Stimulated activated CD8-positive, alpha-beta memory T cell treated with anti-CD3 and anti-CD28 coated beads, Interleukin-4, amount 100 ng/mL, for 4 hours (primary cell): ENCODE measurements at places on chromosomes 13 and 19.

DNA sequence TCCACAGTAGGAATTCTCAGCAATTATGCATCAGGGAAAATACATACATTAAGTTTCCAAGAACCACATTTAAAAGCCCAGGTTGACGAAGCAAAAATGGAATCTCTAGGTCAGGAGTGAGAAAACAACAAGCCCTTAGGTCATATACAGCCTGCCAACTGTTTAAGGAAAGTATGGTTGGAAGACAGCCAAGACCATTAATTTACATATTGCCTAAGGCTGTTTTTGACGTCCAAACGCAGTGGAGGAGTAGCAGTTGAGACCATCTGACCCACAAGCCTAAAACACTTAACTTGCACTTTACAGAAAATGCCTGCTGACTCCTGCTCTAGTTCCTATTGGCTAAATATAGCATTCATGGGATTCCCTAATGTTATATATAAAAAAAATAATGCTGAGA is 299.0 kb downstream of the ITGBL1 start:
- DNase-seq: no peak

- DNase-seq: no peak
Observed at GRCh38 chr13:73825143-73825542, 309.1 kb downstream of the KLF12 start.

- DNase-seq: no peak
Observed at GRCh38 chr19:17946965-17947784, 14.4 kb downstream of the CCDC124 start.

GRCh38 chr19:16088351-16089009 is 12.2 kb downstream of the TPM4 start:
- no peak for DNase-seq

DNA sequence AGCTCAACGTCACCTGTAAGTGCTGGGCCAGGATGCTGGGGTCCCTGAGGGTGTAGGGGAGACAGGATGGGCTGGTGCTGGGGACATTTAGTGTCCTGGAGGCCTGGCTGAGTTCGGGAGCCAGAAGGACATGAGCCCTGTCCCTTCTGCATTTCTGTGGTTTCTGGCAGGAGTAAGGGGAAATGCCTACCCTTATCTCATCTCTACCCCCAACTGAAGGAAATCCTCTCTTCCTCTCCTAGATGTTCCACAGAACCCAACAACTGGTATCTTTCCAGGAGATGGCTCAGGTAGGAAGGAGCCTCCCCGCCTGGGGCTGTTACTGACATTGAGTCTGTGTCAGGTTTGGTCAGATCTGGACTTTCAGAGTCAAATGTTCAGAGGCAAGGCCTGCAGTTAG is 1.2 kb downstream of the CD33 start:
- DNase-seq: no peak

- DNase-seq: no peak
Observed at GRCh38 chr19:10332158-10332964, 968 bp downstream of the RAVER1 start.

- DNase-seq: no peak
Observed at GRCh38 chr13:100203696-100204367, 114.9 kb downstream of the PCCA start.

- DNase-seq: no peak
Observed at GRCh38 chr19:29537601-29538000, 11.8 kb downstream of the VSTM2B start.

GRCh38 chr19:31214997-31215396 is 134.2 kb downstream of the TSHZ3 start:
- no peak for DNase-seq

DNA sequence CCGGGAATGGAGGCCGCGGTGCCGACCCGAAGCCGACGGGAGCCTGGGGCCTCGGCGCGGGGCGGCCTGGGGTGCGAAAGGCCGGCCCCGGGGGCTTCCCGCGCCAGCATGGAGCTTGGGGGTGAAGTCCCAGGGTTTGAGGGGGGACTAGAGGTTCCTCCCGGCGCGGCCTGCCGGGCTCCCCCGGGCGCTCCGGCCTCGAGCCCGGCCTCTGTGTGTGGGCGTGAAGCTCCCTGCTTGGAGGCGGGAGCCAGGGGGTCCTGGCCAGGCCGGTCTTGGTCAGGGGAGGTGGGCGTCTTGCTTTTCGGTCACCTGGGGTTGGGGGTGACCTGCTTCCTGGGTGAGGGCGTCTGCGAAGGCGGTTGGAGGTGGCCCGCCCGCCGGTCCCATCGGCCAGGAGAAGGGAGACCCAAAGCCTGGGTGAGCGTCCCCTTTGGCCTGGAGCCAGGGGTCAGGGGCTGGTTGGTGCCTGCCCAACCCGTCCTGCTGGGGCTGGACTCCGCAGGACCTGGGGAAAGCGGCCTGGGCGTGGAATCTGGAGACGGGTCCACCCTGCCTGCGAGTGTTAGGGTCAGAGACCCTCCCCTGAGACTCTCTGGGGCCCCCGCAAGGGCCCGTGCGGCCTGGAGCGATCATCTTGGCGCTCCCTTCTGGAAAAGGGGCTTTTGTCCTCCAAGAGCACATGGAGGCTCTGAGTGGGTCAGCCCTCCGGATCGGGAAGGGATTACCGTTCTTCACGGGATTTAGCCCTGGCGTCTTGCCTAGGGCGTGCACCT is 535 bp downstream of the BSG start:
- no peak for DNase-seq

- no peak for DNase-seq
Observed at GRCh38 chr13:106569233-106570095, 1.5 kb upstream of the ARGLU1 start.

GRCh38 chr13:51332566-51333361 is 6.7 kb upstream of the SERPINE3 start:
- no peak for DNase-seq

DNA sequence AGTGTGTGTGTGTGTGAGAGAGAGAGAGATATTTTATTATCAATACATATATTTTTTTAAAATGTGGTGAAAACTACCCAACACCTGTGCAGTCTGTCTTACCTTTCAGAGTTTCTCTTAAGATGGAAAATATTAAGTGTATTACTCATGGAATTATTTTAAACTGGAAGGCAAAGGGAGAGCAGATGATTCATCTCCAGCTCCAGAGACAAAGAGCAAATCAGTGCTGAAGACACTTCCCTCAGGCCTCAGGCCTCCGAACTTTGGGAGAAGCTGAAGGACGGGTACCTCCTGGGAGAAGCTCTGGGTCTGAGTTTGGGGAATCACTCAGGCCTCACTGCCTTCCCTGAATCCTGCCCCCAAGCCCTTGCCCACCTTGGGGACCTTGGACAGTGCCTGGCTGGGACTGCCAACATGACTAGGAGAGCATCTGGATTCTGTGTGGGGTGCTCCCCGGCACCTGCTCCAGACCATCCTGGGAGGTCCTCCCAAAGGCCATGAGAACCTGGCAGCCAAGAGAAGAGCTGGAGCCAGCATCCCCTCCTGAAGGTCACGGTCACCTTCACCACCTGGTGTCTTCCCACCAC is 170.4 kb upstream of the UBL3 start:
- DNase-seq: no peak

DNA sequence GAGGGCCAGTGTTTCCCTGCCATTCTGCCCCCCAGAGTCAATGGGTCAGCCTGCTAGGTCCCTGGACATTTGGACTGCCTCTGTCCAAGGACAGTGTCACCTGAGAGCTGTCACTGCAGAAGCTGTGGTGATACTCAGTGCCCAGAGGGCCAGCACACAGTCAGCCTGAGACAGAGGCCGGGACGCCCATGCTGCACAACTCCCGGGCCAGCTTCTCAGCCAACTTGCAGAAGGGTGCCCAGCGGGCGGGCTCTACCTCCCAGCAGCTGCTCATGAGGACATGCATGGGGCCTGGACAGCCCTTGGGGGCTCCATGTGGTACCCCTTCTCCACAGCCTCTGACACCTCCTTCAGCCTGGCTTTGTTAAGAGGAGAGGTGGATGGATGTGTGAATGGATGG is 3.8 kb upstream of the RAX2 start:
- DNase-seq: no peak

DNA sequence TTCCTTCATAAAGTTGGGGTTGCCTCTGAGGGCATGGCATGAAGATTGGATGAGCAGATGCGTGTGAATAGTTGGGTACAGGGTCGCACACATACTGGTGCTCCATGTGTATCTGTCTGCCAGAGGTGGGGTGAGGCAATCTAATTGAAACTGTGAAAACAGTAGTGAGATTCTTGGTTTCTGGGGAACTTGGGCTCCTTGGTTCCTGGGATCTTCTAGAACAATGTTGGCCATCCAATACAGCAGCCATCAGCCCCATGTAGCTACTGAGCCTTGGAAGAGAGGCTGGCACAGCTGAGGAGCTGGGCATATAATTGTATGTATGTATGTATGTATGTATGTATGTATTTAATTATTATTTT is 616 bp downstream of the FCHO1 start:
- no peak for DNase-seq

DNA sequence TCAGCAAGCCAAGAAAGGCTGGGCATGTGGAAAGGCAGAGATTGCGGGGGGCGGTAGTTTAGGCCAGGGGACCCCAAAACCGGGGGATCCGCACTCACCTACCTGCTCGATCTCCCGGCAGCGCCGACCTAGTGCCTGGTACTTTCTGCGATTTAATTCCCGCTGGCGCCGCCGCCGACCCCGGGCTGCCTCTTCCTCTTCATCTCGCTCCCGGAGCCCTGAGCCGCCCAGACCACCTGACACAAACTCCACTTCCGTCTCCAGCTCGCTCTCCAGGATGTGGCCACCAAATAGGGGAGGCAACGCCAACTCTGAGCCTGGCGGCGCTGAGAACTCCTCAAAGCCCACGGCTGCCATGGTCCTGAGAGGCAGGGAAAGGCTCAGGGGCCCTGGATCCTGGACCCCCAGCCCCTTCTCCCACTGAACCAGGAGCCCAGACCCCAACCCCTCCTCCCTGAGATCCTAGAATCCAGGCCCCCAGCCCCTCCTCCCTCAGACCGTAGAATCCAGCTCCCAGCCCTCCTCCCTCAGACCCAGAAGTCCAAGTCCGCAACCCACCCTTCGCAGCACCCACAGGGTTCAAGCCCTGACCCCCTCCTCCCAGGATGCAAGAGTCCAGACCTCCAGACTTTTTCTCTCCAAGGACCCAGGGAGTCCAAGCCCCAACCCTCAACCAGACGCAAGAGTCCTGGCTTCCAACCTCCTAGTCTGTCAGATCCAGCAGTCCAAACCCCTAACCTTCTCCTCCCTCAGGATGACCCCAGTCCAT is 933 bp downstream of the TFPT start:
- no peak for DNase-seq

GRCh38 chr19:54035215-54036178 is 28.2 kb downstream of the VSTM1 start:
- DNase-seq: no peak

GRCh38 chr19:44824761-44825160 is 15.9 kb downstream of the BCAM start:
- DNase-seq: no peak

- DNase-seq: no peak
Observed at GRCh38 chr13:43240278-43240677, 216.9 kb downstream of the DNAJC15 start.

GRCh38 chr19:37941782-37942515 is 34.9 kb downstream of the SIPA1L3 start:
- DNase-seq: no peak

- DNase-seq: no peak
Observed at GRCh38 chr13:49348751-49349150, 95.1 kb downstream of the CAB39L start.

GRCh38 chr19:2303211-2303798 is 4.6 kb downstream of the LINGO3 start:
- no peak for DNase-seq

DNA sequence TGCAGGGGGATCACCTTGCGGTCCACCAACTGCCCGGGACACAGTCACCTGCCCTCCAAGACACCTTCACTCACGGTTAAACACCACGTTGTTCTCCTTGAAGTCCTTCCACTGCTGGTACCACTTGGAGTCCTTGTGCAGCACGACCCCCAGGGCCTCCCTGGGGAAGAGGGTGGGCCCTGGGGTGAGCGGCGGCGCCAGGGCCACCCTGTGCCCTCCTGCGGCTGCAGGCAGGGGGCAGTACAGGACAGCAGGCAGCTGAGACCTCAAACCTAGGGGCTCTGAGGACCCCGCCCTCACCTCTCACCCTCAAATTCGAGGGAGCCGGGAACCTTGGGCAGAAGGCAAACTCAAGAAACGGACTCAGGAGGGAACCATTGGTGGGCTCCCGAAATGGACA is 7.5 kb upstream of the CTXN1 start:
- DNase-seq: no peak

DNA sequence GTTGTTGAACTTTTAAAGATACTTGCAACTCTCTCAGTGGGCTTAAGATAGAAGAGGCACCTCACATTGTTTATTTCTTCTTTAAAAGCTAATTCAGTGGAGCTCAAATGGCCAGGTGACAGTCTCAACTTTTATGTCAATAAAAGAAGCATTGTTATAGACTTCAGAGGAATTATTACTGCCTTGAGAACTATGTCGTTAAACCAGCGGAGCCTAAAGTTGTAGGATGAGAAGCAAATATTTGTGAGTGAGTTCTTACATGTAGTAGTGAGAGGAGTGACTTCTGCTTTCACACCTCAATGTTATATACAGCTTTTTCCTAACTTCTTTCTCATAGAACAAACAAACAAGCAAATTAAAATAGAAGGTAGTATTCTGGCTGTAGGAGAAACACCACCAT is 31.2 kb upstream of the DGKH start:
- no peak for DNase-seq

DNA sequence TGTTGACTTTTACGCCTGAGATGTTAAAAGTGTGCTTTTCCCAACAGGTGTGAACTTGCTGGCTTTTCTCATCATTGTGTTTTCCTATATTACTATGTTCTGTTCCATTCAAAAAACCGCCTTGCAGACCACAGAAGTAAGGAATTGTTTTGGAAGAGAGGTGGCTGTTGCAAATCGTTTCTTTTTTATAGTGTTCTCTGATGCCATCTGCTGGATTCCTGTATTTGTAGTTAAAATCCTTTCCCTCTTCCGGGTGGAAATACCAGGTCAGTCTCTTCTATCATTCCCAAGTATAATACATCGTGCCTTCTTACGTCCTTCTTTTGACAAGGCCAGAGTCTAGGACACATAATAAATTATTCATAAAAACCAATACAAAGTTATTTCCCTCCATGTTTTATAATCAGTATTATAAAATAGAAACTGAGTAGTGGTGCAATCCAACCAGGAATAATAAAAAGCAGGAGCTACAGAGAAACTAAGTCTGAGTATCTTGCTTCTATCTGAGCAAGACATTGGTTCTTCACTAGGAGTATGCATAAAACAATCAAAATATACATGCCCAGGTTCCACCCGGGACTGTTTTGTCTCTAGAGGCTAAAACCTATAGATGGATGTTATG is 57.9 kb downstream of the RXFP2 start:
- DNase-seq: no peak

DNA sequence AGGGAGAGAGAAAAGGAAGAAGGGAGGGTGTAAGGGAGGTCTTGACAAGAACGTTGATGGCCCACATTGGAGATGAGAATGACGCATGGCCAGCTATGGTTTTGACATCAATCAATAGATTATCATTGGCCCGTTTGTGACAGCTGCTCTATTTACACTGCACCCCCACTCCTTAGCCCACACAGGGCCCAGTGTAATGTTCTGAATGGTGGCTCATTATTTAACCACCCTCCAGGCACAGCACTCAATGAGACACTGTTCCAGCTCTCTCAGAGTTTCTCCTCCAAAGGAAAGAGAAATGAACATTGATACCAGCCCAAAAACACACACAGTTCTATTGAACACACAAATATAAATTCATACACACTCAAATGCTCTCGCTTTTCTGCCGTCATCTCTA is 173.0 kb upstream of the IPO5 start:
- DNase-seq: no peak
